Nucleus accumbens (tissue), 56 donors: ENCODE measurements at places on chromosomes 7 and 10.
A peak's percentile ranks its signal among the peaks of the same experiment; 100 is the strongest.

DNA sequence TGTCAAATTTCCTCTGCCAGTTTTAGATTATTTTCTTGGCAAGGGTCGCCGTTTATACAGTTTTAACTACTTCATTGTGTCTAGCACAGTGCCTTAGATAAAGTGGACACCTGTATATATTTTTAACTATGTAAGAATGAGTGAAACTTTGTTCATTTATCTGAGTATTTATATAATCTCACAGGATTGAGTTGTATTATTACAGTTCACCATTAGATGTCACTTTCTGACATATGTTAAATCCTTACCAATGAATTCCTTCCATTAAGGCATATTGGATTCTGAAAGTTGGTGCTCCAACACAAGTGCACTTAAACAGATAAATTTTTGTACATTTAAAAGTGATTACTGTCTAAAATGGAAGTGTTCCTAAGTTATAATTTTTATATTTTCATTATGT, 43.0 kb downstream of the ZMYND11 start:
- DNase-seq: no peak

GRCh38 chr7:41940760-41941343, 238.0 kb upstream of the INHBA start:
- DNase-seq: peak; percentile 45

DNA sequence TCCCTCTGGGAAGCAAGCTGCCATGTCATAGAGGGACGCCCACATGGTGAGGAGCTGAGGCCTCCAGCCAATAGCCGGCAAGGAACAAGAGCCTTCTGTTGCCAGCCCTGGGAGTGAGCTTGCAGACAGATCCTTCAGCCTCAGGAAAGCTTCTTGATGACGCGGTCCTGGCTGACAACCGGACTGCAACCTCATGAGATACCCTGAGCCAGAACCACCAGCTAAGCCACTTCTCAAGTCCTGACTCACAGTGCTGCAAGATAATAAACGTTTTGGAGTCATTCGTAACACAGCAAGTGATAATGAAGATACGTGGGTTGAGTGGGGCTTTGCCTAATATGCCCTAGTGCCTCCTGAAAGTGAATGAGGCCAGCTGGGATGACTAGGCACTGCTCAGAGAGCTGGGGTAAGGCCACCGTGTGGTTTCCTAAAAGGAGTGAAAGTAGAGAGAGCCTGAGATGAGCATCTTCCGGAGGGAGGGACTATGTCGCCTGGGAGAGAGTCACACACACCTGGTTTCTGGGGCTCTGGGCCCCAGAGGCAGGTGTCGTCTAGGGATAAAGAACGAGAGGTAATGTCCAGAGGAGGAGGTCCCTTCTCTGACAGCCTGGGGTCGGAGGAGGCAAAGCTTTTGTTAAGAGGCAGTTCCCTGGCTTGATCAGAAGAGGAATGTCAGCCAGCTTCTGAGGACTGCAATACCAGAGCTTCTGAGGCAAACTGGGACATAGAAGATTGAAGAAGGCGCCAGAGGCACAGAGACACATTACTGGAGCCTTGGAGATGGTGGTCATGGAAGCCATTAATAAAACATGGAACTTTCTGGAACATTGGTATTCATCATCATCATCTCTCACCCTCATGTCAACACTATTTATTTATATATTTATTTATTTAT, 53.6 kb downstream of the PYROXD2 start:
- DNase-seq: peak; percentile 54

DNA sequence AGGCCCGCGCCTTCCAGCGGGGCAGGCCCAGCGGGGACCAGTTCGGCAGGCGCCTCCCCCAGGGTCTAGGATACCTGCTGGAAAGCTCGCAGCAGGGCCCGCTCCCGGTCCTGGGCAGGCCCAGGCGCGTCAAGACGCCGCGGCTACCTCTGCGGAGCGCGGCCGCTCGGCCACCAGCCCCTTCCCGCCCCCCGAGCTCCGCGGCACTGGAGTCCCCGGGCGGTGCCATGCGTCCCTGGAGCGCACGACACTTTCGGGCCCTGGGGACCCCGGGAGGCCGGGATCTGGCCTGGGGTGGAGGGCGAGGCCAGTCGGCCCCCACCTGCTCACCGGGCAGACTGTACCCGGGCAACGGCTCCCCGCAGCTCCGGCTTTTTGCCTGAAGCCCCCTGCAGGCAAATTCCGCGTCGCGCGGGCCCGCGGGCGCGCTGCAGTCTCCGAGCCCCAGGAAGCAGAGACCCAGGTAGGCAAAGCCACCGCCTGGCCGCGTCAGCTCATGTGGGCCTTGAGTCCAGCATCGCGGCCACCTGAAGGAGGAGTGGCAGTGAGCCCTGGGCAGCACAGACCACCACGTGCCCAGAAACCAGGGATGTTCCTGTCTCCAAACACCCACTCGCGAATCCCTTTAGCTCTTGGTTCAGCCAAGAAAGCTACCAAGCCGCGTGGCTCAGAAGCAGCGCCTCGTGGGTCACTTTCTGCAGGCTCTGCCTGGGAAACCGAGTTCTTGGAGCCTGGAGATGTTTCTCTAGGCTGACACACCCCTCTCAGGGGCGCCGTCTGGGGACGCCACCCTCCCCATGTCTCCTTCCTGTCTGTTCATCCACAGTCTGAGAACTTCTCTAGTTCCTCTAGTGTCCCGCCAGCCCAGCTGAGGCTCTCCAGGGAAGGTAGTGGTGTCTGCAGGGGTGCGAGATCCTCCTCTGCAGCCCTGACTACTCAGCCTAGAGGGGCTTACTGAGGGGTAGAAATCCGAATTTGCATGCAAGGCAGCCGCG, 46.1 kb upstream of the APBB1IP start:
- DNase-seq: no peak

DNA sequence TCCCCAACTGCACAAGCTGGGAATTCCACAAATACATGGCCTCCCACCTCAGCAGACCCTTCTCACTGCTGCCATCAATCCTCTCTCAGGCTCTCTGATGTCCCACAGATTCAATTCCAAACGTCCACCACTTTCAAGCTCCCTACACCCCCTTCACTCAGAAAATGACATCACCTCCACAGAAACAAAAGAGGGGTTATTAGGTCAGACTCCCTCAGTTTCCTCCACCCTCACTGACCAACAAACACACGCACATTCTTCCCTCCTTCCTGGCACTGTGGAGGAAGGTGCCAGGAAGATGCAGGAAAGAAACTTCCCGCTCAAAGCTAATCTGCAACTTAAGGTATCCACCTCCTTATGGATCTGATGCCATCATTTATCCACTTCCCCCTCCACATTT, 18.3 kb downstream of the ZNF438 start:
- no peak for DNase-seq

DNA sequence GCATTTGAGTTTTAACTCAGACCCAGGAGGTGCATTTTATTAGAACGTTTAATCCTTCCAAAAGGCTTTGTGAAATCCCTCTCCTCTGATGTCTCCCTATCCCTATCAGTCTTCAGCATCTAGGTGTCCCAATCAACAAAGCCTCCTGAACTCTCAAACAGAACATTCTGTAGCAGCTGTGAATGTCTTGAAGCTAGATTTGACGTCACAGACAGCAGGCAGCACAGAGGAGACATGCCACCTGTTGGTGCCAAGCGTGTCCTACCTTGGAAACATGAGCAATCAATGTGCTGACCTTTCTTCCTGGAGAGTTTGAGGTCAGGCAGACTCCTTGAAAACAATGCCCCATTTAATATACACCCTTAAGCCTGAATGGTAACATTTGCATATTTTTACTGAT, 125.5 kb downstream of the RNLS start:
- DNase-seq: no peak

- no peak for DNase-seq
These were observed 85.4 kb downstream of the DOCK4 start for GRCh38 chr7:112120696-112121217.

DNA sequence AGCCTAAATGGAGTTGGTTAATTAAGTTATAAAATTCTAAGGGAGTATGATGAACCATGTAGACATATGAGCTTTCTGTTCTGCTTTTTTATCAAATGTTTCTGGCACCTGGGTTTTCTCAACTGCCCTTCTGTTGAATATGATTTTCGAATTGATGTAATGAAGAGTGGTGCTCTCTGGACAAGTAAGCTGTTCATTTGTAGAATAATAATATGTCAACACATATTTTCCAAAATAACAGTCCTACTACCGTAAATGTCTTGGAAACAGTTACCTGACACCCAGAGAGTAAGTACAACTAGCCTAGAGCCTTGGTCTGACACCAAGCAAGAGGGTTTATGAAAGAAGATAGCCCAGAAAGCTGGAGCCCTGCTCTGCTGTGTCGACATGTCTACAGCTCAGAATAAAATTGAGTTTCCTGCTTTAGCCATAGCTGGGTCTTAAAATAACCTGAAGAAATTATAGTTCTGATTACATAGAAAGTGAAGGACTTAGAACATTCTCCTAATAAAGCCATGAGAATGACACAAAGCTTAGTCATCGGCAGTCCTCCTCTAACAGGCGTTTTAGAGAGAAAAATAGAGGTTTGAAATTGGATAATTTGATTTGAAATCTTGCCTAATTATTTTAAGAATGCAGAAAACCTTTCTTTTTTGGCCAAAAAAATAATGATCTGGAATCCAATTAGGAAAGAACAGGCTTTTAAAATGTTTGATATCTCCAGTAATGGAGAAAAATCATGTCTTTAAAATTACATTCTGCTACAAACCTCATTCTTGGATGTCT, 25.1 kb downstream of the HDAC9 start:
- DNase-seq: no peak
